ENCODE measurements at places on chromosomes 7 and 10.

DNA sequence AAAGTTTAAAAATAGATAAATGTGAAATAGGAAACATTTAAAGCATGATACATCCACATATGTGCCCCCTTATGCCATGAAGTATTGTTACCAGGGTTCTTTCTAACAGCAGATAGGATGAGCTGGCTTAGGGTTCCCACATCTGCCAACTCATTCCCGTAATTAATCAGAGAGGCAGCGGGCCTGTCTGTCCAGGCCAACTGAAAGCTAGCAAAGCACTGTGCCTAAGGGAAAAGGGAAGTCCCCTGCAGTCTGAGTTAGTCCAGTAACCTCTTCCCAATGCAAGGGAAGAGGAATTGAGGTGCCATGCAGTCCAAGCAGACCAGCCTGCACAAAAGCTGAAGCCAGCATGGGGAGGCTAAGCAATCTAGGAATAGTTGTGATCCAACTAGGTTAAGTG is 18.3 kb upstream of the ZC3HAV1L start:
- DNase-seq, result no peak

DNA sequence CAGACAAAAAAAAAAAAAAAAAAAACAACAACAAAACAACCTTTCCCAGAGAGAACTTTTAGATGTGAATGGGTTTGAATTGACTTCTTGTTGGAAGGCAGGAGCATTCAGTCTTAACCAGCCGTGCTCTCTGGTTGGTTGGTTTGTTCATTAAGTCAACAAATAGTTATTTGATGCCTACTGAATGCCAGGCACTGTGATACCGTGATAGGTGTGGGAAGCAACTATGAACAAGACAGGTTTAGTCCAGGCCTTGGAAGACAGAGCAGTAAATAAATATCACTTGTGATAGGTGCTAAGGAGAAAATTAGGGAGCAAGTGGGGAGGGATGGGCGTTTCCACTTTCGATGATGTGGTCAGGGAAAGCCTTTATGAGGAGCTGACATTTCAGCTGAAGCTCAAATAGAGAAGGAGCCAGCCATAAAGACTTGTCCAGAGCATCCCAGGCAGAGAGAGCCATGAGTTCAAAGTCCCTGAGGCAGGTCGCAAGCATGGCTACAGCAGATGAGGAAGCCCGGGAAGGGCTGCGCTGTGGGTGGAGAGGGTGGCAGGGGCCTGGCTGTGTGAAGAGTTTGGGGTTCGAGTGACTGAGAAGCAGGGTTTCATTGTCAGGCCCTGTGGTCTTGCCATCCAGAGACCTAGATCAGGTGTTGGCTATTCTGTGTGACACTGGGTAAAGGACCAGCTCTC is 8.0 kb downstream of the TSPAN15 start:
- no peak for DNase-seq

DNA sequence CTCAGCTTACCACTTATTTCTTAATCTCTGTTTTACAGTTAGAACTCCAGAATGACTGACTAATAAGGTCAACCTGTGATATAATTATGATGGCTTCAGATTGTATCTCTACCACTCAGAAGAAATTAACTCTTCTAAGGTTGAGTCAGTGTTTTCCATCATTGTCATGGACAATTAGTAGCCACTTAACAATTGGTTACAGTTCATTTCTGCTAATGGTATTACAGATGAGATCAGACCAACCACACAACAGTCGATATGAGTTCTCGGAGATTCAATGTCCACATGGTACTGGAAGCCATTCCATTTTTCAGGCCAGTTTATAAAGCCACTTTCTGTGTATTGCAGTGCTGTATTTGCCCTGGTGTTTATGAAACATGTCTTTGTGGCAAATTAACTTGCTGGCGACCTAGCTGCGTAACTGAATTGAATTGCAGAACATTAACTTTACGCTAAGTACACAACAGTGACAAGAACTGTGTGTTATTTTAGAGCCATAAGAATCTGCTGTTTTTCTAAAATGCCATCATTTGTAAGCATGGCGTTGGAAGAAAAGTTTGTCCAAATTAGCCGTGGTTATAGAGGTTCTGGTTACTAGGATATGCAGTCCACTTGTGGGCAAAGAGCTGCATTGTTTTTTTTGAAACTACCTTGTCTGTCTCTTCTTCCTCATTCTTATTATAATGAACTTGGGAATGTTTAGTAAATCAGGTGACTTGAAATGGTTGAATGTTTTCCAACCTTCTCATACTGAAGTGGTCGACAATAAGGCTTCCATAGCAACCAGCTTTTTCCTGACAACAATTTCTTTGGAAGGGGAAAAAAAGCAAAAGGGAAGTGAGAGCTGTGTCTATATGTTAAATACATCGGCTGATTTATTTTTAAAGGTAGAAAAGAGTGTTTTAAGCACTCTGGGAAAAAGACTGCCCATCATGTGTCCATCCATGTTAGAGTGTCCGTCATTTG is 76.4 kb downstream of the CELF2 start:
- DNase-seq, result no peak

DNA sequence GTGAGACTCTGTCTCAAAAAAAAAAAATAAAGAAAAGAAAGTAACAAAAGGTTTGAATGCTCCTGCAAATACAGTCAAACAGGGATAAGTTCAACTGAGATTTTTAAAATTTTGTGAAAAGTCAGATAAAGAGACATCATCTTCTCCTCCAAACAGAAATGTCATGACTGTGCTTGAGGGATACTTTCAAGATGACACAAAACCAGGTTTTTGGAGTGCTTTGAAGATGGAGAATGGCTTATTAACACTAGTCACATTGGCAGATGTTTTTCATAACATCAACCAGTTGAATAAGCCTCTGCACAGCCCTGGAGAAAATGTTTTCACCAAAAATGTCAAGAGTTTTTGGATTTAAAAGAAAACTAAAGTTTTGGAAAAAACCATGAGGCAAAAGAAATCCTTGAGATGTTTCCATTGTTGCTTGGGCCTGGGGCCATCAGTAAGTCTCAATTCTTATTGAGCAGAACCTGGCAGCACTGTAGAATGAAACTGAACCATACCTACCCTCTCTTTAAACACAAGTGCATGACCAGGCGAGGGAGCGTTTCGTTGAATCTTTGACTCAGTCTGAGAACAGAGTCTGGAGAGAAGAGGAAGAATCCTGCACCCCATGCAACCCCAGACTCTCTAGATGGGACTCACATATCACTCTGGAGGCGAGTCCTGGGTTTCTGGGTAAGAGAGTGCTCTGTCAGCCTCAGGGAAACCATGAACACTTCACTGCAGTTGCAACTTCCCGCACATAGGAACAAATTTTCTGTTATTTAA is 37.4 kb upstream of the PRKCQ start:
- DNase-seq, result no peak

DNA sequence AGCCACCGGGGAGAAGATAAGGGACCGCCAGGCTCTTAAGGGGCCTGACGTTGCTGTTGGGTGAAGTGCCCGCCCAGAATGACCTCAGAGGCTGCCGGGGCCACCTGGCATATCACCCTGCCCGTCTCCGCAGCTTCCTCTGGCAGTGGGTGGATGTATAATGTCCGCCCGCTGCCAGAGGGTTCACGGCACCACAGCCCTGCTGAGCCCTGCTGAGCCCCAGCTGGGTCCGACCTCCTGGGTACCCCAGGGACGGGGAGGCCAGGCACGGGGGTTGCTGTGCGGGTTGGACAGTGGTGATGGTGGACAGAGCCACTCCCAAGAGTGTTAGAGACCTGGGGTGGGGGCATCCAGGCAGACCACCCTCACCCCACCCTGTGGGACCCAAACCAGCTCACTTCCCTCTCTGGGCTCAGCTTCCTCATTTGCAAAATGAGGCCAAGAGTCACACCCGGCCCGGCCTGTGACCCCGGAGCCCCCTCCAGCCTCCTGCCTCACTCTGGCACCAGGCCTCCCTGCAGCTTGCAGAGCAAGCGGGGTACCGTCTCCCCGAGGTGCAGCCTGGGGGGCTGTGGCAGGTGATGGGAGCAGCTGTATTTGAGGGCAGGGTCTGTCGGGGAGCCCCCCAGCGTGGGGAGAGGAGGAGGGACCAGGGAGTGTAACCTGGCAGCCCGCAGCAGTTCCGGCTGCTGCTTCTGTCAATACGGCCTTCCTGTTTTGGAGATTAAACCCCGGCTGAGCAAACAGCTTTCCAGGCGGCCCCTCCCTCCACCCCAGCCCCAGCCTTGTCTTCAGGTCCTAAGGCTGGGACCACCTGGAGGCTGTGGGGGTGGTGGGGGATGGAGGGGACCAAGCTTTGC is 8.4 kb upstream of the LFNG start:
- no peak for DNase-seq

DNA sequence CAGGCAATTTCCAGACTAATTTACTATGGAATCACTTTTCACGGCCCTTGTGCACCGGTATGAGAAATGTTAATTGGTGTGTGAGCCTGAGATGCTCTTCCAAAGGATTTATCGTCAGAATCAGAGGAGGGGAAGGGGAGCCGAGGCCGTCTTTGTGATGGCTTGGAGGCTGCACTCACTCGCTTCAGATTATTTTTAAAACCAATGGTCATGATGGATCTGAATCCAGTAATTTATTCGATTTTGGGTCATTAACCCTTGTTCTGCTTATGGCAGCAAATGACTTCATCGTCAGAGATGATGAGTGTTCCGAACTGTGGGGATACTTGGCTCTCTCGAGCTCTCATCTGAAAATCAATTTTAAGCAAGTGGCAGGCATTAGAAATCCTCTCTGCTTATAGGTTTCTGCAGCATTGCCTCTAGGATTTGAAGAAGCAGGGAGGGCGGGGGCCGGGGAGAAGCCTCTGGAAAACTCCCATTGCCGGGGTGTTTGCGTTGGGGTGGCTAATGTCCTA is 576.3 kb downstream of the LRMDA start:
- no peak for DNase-seq

DNA sequence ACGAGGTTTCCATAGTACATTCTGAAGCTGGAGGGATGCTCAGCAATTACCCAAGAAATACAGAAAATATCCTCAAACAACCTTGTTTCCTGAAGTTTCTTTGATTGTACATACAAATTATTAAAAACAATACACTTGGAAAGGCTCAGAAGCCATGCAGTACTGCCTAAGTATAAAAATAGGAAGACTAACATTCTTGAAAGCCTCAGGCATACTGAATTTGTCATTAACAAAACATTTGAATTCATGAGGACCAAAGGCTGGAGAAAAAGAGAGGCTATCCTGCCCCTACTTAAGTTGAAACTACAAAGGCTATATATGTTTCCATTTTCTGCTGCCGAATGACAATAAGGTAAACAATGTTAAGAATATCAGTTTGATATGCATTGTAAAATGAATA is 54.3 kb upstream of the SGCE start:
- no peak for DNase-seq

- no peak for DNase-seq
Observed at GRCh38 chr10:12195281-12195602, 449 bp downstream of the NUDT5 start.

DNA sequence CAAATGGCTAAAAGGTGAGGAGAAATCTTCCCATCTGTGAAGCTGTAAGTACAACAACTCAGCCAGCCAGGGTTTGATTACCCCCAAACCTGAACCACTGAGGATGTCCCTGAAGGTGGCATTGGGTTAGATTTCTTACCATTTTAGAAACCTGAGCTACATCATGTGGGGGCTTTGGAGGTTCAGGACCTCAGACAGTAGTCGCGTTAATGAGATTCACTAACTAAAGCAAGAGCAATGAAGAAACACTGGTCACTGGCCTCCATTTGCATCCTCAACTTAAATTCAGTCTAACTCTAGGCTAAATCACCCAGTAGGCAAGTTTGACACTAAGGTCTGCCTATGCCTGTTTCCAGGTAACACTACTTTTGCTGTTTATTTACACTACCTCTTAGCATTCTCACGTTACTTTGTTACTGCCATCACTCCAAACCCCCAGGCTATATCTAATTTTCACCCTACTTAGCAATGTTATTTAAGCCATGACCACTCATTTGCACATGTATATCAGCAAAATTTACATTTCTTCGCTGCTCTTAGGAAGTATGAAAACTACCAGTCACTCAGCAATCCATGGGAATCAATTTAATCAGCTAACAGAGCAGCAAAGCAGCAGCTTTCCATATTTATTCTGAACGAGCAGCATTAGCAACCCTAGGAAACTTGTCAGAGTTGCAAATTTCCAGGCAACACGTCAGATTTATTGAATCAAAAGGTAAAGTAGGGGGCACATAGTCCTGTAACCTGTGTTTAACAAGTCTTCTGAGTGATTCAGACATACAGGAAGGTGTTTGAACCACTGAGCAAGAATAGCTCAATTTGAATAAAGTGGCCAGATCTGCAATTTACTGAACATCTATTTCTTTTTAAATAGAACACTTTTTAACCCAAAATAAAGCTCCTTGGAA is 788.4 kb upstream of the SORCS1 start:
- DNase-seq, result no peak

GRCh38 chr7:32591938-32592337 is 96.6 kb downstream of the AVL9 start:
- no peak for DNase-seq

GRCh38 chr10:6140141-6140841 is 51.5 kb downstream of the RBM17 start:
- DNase-seq, result no peak

- DNase-seq, result no peak
Observed at GRCh38 chr7:114082642-114083165, 163.9 kb upstream of the PPP1R3A start.

GRCh38 chr10:119535305-119535704 is 7.2 kb downstream of the RGS10 start:
- DNase-seq, result no peak

DNA sequence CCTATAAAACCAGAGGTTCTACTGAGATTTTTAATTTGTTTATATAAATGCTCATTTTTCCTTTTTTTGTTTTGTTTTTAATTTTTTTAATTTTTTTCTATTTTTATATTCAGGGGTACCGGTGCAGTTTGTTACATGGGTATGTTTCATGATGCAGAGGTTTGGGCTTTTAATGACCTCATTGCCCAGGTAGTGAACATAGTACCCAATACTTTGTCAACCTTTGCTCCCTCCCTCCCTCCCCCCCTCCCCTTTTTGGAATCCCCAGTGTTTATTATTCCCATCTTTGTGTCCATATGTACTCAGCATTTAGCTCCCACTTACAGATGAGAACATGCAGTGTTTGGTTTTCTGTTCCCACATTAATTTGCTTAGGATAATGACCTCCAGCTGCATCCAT is 94.4 kb upstream of the NEBL start:
- DNase-seq, result no peak

DNA sequence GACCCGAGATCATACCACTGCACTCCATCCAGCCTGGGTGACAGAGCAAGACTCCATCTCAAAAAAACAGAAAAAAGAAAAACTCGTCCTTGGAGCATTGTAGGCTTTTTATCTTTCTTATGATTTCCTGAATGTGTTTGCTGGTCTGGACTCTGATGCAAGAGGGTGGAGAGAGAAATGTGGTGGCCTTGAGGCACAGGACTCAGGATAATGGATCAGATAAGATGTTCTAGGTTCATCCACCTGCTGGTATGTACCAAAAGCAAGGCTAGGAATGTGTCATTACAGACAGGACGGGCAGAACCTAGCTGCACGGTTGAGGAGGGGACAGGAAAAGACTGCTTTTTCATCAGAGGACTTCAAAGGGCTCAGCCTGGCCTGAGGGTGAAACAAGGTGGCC is 33.5 kb downstream of the GCC1 start:
- DNase-seq, result no peak

GRCh38 chr7:25565949-25566348 is 337.7 kb upstream of the NPVF start:
- DNase-seq, result peak; percentile 49

Measured in stimulated activated CD8-positive, alpha-beta memory T cell treated with anti-CD3 and anti-CD28 coated beads, Interleukin-4, amount 100 ng/mL, for 4 hours (primary cell).